ENCODE measurements at places on chromosomes 12 and 14. TPM values are rescaled to one million over a fixed set of nuclear protein-coding genes. Genes with fewer than 3 reads are reported as not detected.

Gene LUM
- 582 TPM for total RNA-seq

Gene GNB3
- 3.4 TPM for total RNA-seq

Gene MYH6
- total RNA-seq: not detected

Gene TMEM121
- total RNA-seq: 6.7 TPM

Gene CCDC184
- 1.1 TPM for total RNA-seq

Gene CD163L1
- 0.08 TPM for total RNA-seq

Gene ERG28
- total RNA-seq: 3.9 TPM

Gene PLEKHD1
- not detected for total RNA-seq

Gene RNF34
- total RNA-seq: 55.1 TPM
